A549 treated with Hydrocortisone at 1 μM for 4 hours (cell line): ENCODE measurements at places on chromosomes 3 and 15. TPM values are rescaled to one million over a fixed set of nuclear protein-coding genes. Genes with fewer than 3 reads are reported as not detected.

The CACNA2D3 gene
- 0.16 to 0.30 TPM (median 0.21 TPM) in 5 replicates for total RNA-seq

The PIAS1 gene
- total RNA-seq: 18.3 to 22.3 TPM (median 21.5 TPM) in 5 replicates

The PLA2G4D gene
- total RNA-seq: not detected in 5 replicates

The MRAS gene
- total RNA-seq: 8.3 to 10.1 TPM (median 8.8 TPM) in 5 replicates

The GREM1 gene
- total RNA-seq: 3.2 to 9.3 TPM (median 4.9 TPM) in 5 replicates

The CCK gene
- 1.3 to 2.3 TPM (median 1.9 TPM) in 5 replicates for total RNA-seq

The AP4E1 gene
- total RNA-seq: 7.3 to 12.5 TPM (median 9.6 TPM) in 5 replicates
